ENCODE measurements at places on chromosomes 6 and 20.

DNA sequence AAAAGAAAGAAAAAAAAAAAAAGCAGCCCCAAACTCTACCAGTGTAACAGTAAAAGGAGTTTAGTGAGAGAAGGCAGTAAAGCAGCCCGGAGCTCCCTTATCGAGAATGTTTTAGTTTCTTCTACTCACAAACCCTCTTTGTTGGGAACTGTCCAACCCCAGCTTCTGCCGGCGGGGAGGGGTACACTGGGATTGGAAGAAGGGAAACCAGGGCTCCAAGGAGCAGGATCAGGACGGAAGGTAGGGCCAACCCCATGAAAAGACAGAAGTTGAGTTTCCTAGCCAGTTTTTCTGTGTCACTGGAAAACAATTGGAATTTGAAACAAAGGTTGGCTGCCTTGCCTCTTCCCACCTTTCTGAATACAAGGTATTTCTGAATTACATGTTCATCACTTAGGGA lies 66.0 kb downstream of the KIZ start:
- H3K4me3 ChIP-seq, result no peak overlapping the region
- H3K27ac ChIP-seq, result no peak overlapping the region
- peaks cover 2% of the 10 kb centered on the region for H3K36me3 ChIP-seq
- no peaks in the 10 kb centered on the region for H3K4me1 ChIP-seq
- DNase-seq, result no peak
- H3K27me3 ChIP-seq, result no peaks in the 10 kb centered on the region

DNA sequence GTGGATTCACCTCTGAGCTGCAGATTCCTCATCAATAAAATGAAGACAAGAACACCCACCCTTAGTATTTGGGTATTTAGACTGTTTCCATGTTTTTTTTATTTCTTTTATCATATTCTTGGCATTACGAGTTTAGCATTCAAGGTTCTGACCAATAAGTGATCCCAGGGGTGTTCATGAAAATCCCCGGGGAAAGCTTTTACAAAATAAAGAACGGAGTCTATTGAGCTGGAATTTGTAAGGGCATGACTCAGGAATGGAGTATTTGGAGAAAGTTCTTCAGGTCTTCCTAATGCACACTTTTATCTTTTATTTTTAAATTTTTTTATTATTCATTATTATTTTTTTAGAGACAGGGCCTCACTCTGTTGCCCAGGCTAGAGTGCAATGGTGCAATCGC lies 19.4 kb upstream of the TOX2 start:
- H3K4me1 ChIP-seq, result no peaks in the 10 kb centered on the region
- H3K27me3 ChIP-seq, result peaks cover 7% of the 10 kb centered on the region
- H3K36me3 ChIP-seq, result no peaks in the 10 kb centered on the region
- H3K27ac ChIP-seq, result no peak overlapping the region
- H3K4me3 ChIP-seq, result no peak overlapping the region

- H3K4me1 ChIP-seq, result no peaks in the 10 kb centered on the region
- H3K4me3 ChIP-seq, result no peak overlapping the region
- H3K27ac ChIP-seq, result no peak overlapping the region
- no peaks in the 10 kb centered on the region for H3K27me3 ChIP-seq
Observed at GRCh38 chr6:74222768-74223333, 526.8 kb downstream of the CD109 start.

DNA sequence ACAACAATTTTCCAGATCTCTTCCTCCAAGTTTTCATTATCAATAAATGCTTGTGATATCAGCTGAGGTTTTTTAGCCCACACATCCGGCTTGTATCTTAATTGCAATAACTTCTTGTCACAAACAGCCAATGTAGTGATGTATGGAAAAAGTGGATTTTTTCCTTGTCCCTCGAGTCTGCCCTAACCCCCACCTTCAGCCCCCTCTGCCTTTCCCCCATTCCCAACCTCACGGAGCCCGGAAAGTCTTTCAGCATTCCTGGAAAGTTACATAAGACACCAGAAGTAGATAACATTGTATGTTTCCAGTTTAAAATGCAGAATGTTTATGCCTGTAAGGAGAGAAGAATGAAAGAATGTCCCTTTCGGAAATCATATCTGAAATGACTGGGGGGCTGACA lies 179.2 kb upstream of the PHACTR1 start:
- no peaks in the 10 kb centered on the region for H3K36me3 ChIP-seq
- H3K4me3 ChIP-seq, result no peak overlapping the region
- DNase-seq, result no peak
- peaks cover 6% of the 10 kb centered on the region for H3K27me3 ChIP-seq
- no peaks in the 10 kb centered on the region for H3K4me1 ChIP-seq

DNA sequence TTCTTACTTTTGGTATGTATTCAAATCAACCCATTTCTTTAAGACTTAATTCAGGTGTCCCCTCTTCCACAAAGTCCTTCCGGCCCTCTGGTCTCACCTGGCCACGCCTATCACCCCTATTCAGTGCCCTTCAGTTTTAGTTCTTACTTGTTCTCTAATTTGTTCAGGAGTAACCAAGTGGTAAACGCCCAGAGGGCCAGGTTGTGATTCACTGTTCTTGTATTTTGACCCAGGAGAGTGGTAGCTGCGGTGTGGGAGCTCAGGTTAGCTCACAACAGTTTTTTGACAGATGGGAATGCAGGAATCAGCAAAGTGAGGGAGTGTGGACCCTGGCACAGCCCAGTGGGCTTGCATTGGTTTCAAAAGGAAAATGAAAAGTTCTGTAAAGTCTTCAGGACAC lies 81.7 kb upstream of the RIPOR2 start:
- H3K4me1 ChIP-seq, result peaks cover 54% of the 10 kb centered on the region
- peak overlapping the region; percentile 86 for H3K27ac ChIP-seq
- H3K36me3 ChIP-seq, result no peaks in the 10 kb centered on the region
- no peak for DNase-seq
- no peaks in the 10 kb centered on the region for H3K27me3 ChIP-seq

GRCh38 chr6:148069256-148069655 lies 273.4 kb upstream of the SASH1 start:
- no peak overlapping the region for H3K27ac ChIP-seq
- no peaks in the 10 kb centered on the region for H3K36me3 ChIP-seq
- no peaks in the 10 kb centered on the region for H3K27me3 ChIP-seq
- no peak overlapping the region for H3K4me3 ChIP-seq

GRCh38 chr6:97462938-97463598 lies 180.1 kb upstream of the MMS22L start:
- H3K36me3 ChIP-seq, result no peaks in the 10 kb centered on the region
- no peaks in the 10 kb centered on the region for H3K27me3 ChIP-seq
- DNase-seq, result no peak
- H3K4me3 ChIP-seq, result no peak overlapping the region
- no peak overlapping the region for H3K27ac ChIP-seq

DNA sequence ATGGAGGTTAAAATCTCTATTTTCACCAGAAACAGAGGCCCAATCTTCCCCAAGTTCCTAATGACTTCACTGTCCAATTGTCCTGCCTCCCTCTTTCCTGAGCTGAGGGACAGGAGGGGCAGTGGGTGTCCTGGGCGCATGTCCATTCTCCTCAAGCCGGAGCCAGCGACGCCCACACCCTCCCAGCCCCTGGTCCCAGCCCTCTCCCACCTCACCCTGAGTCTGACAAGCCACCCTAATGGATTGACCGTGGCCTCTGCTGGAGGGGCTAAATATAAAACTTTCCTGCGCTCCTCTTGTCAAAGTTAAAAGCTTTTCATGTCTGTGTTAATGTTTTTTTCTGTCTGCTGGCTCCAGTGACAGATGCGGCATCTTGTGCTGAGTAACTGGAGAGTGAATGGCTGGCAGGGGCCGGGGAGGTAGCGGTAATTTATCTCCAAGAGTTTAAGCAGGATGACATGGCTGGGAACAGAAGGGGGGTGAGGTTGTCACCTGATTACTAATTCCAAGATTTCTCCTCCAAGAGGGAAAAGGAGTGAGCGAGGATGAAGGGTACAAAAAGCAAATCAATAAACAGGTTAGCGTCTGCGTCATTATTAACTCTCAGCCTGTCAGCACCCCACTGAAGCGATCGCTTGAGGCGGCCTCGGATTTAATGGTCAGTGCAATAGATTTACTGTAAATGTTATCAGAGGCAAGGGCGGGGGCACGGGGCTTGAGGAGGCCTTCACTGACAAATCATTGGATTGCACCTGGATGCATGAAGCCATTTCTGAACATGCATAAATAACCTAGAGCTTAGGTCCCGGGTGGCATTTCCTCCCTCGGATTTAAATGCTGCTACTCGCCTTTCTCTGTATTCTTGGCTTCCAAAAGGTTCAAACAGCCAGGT lies 118.1 kb upstream of the MAFB start:
- DNase-seq, result no peak
- H3K36me3 ChIP-seq, result no peaks in the 10 kb centered on the region
- no peak overlapping the region for H3K27ac ChIP-seq
- peaks cover 9% of the 10 kb centered on the region for H3K27me3 ChIP-seq
- no peaks in the 10 kb centered on the region for H3K4me1 ChIP-seq

DNA sequence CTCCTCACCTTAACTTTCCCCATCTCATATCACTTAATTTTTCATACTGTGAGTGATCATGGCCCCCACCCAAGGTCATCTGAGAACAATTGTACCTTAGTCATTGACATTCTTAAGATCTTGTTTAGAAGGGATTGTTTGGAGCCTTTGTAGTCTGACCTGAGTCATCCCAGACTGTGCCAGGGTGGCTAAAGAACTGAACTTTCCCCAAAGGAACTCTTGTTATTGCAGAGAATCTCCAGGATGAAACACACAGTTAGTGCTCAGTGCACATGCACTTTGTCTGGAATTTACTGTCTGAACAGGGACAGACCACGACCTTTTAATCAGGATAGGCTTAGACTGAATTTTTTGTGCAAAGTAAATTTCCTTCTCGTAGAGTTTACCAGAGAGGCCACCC lies 112.6 kb upstream of the CCN2 start:
- no peak for DNase-seq
- H3K36me3 ChIP-seq, result no peaks in the 10 kb centered on the region

DNA sequence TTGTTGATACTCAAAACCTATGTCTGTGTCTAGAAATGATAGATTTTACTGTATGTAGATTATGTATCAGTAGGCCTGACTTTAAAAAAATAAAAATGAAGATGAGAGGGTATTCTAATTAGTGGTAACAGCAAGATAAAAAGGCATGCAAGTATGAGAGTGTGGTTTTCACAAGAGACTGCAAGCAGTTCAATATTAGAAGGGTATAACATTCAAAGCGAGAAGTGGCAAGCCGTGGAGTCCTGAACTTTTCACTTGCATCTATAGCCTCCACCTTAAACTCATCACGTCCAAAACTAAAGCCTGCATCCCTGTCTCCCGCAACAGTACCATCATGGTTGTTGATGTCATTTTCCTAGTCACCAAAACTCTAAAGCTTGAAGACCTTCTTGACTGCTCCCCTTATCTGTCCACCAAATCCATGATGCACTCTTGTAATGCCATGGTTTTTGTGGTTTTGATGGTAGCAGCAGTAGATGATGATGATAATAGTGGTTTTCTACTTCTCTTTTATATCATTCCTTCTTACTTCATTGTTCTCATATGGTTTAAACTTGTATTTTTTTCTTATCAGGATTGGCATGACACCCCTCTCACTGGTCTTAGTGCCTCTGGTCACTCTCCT lies 9.2 kb upstream of the CGA start:
- H3K27ac ChIP-seq, result no peak overlapping the region
- no peaks in the 10 kb centered on the region for H3K36me3 ChIP-seq
- H3K27me3 ChIP-seq, result no peaks in the 10 kb centered on the region
- H3K4me1 ChIP-seq, result peaks cover 5% of the 10 kb centered on the region
- DNase-seq, result no peak

DNA sequence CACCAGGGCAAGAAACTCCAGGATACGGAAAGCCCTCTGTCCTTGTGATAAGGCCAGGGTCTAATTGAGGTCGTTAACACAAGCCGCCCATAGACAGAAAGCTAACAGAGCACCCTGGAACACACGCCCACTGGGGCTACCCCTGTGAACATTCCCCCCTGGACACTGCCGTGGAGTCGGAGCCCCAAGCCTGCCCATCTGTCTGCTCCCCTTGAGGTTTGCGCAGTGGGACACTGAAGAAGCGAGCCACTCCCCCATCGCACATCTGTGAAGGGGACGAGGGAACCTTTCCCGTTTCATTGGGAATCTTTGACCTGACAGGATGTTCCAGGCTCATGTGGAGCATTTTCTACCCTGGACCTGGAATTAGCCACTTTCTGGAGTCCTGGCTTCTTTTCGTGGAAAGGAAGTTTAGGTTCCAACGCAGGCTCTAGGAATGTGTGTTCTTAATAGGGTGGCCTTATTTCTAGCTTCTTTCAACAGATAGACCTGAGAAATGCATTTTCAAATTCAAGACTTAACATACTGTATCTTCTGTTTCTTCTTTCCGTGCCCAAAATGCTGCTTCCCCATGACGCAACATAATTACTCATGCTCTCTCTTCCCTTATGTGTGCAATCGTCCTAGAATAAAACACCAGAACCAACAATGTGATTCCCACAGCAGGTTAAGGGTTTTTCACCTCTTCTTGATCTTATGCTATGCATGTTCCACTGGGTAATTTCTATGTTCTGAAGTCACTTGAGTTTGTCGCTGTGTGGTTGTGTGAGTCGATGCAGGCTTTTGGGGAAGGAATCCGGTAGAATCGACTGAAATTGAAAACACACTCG lies 161.1 kb downstream of the ERMARD start:
- peaks cover 6% of the 10 kb centered on the region for H3K4me1 ChIP-seq
- H3K4me3 ChIP-seq, result no peak overlapping the region
- no peaks in the 10 kb centered on the region for H3K36me3 ChIP-seq

GRCh38 chr20:8309634-8310033 lies 177.6 kb downstream of the PLCB1 start:
- no peak overlapping the region for H3K27ac ChIP-seq
- H3K4me3 ChIP-seq, result no peak overlapping the region
- H3K27me3 ChIP-seq, result no peaks in the 10 kb centered on the region
- no peaks in the 10 kb centered on the region for H3K4me1 ChIP-seq

DNA sequence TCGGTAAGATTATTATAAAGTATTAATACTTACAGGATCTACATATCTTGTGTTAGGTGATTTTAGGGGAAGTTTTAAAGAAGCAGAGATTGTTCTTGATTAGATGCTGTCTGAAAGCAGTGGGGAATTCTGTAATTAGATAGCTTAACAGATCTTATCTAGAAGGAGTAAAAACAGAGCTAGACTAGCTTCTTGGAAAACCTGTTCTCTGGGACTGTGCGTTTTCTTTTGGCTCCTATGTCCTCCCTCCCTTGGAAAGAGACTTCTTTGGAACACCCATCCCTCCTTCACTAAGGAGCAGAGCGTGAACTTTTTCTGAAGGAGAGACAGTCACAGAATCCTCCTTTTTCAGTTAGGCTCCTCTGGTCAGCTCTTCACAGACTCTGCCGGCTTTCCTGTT lies 83.5 kb upstream of the ZNF184 start:
- H3K27ac ChIP-seq, result no peak overlapping the region
- H3K27me3 ChIP-seq, result peaks cover 86% of the 10 kb centered on the region
- peaks cover 16% of the 10 kb centered on the region for H3K4me1 ChIP-seq
- DNase-seq, result no peak

DNA sequence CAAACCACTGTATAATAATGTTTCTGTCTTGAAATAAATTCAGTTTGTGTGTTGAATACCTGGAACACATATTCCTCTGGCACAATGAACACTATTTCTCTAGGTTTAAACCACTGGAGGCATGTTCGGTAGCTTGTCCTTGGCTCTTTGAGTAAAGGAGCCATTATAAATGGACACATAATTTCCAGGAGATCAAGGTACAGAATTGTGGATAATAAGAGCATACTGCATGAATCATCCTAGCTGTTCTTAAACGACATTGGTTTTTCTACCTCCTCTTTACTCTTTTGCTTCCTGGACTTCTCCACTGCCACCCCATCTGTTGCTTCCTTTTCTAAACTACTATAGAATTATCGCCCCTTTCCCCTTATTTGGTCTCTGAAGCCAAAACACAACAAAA lies 1.2 kb downstream of the CENPW start:
- no peaks in the 10 kb centered on the region for H3K27me3 ChIP-seq
- no peak overlapping the region for H3K4me3 ChIP-seq
- peaks cover 10% of the 10 kb centered on the region for H3K4me1 ChIP-seq
- no peak overlapping the region for H3K27ac ChIP-seq

GRCh38 chr6:38638941-38639497 lies 710 bp downstream of the BTBD9 start:
- H3K27me3 ChIP-seq, result no peaks in the 10 kb centered on the region
- peaks cover 18% of the 10 kb centered on the region for H3K4me1 ChIP-seq
- DNase-seq, result no peak

All from B cell (primary cell).